Activated naive CD4-positive, alpha-beta T cell treated with anti-CD3 and anti-CD28 coated beads, Interleukin-2, amount 10 ng/mL, durations not matched to agents 7 days and 5 days (primary cell): ENCODE measurements at places on chromosomes 6 and 20.

DNA sequence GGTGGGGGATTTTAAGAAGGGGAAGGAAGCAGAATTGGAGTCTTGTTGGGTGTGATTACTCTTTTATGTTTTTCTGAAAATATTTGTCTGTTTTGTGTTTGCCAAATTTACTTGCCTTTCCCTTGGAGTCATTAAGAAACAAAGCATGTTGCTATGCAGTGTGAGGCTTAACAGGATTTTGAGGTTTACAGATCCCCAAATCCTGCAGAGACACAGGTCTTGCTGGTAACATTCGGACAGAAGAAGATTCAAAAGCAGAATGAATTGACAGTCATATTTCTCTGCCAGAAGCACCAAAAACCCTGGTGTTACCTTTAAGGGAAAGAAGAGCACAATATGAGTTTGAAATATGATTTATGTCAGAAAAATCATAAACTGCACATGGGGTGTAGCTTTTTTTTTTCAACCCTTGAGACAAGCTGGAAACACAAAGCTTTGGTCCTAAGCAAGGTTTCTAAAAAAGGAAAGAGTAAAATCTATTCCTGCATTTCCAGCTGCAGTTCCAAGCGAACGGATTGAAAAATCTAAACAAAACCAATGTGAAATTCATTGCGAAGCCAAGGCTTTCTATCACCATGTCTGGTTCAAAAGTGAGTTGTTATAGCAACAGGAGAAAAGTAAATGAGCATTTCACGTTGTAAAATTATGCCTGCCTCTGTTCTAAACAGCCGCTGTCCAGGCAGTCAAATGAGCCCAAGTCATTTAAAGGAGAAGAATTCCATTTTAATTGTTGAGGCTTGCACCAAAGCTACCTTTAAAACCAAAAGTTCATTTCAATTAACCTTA is 358.9 kb upstream of the SASH1 start:
- DNase-seq = no peak

DNA sequence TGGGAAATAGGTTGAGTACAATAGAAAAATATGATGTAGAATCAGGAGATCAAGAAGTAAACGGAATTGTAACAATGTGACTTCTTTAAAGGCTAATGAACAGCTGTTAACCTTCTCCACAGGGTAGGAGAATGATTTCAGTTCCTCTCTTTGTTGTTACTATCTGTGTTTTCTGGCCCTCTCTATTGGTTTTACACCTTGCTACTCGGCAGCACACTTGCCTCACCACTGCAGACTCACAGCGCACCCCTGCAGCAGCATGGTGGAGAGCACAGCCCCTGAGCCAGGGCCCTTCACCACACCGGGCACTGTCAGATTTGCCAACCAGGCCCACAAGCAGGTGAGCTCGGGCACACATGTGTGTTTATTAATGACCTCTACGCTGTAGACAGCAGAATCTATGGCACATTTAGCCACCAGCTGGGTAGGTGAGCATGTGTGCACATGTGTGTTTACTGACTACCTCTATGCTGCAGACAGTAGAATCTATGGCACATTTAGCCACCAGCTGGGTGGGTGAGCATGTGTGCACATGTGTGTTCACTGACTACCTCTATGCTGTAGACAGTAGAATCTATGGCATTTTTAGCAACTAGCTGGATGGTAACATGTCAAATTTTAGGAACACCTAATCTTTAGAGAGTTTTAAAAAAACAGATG is 16.8 kb downstream of the SFT2D1 start:
- no peak for DNase-seq

DNA sequence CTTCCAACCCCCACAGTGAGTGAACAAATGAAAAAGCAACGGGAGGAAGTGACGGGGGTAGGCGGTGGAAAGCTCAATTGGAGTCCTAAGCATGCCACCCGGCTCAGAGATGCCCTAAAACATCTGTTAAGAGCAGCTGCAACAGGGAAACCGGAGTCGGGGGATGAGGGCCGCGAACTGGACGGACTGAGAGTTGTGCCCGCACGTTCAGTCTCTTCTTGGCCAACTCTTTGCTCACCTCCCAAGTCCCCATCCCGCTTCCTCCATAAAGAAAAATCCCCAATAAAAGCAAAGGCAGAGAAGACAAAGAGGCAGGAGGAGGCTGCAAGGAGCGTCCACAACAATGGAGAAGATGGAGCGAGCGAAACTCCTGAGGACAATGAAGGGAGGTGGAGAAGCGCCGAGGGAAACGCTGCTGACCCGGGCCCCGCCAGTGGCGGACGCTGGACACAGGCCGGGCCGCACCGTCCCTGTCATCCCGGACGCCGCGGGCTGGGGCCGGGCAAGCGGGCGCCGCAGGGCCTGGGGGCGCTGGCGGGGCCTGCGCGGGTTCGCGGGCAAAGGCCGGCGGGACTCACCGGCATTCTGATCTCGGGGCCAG is 600 bp downstream of the SEC63 start:
- DNase-seq = peak; percentile 79

GRCh38 chr20:36331209-36331608 is 25.1 kb downstream of the DLGAP4 start:
- DNase-seq = no peak

- DNase-seq = no peak
Measured at GRCh38 chr6:51868591-51869355, 218.6 kb downstream of the PKHD1 start.

GRCh38 chr6:103269581-103269980 is 1590.1 kb downstream of the HACE1 start:
- DNase-seq = no peak

DNA sequence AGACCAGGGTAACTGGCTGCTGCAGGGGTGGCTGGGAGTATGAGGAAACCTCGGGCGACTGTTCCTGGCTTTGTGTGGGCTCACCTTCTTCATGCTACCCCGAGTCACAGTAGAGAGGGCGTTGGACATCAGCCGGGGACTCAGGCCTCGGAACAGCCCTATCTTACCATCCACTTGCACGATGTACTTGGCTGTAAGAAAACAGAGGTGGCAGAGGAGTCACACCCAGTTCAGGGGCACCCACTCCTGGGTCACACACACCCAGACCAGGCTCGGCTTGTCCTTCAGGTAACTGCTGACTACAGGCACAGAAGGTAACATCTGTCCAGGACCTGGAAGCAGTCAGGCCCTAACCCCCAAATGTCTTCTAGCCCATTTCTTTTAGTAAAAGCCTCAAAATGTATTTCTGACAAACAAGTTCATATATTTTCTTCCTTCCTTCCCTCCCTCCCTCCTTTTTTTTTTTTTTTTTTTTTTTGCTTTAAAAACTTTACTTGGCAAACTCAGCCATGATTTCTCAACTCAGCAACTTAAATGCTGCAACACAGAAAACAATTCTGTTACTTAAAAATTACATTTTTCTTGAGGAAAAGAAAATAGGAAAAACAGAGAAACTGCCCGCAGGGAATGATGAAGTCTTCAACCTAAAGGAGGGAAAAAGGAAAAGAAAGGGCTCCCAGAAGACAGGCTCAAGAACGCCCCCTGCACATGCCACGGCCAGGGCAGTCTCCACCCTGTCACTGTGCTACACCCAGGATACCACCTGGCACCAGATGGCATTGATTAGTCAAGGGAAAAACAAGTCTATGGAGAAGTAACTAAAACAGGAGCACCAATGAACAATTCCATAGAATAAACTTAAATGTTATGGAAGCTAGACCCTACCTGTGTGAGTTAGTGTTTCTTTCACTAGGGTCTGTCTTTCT is 7.3 kb downstream of the MTCH1 start:
- DNase-seq = no peak

- DNase-seq = no peak
Measured at GRCh38 chr6:119334535-119335264, 14.9 kb downstream of the MAN1A1 start.

- no peak for DNase-seq
Measured at GRCh38 chr6:135922174-135922573, 70.7 kb downstream of the PDE7B start.

GRCh38 chr6:12163744-12164507 is 126.2 kb upstream of the EDN1 start:
- DNase-seq = no peak

GRCh38 chr20:49433333-49433732 is 49.1 kb downstream of the KCNB1 start:
- no peak for DNase-seq
